ENCODE measurements at places on chromosomes 3 and 15. TPM values are rescaled to one million over a fixed set of nuclear protein-coding genes. Genes with fewer than 3 reads are reported as not detected.
A peak's percentile ranks its signal among the peaks of the same experiment; 100 is the strongest.

- no peak for DNase-seq
These were observed 40.0 kb downstream of the USP3 start for GRCh38 chr15:63544258-63545026.

GRCh38 chr15:60134609-60135008 lies 130.5 kb downstream of the FOXB1 start:
- DNase-seq, result no peak

DNA sequence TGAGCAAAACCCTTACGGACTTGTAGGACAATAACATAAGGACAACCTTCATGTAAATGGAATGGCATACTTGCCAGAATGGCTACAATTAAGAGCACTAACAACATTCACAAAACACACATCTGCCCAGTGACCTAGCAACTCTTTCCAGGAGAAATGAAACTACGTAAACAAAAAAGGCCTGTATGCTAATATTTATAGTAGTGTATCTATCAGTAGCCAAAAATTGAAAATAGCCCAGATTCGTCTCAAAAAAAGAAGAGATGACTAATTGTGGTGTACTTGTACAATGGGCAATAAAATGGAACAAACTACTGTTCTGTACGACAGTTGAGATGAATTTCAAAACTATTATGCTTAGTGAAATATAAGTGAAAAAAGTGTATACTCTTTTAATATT lies 38.4 kb downstream of the CMC1 start:
- DNase-seq, result no peak

DNA sequence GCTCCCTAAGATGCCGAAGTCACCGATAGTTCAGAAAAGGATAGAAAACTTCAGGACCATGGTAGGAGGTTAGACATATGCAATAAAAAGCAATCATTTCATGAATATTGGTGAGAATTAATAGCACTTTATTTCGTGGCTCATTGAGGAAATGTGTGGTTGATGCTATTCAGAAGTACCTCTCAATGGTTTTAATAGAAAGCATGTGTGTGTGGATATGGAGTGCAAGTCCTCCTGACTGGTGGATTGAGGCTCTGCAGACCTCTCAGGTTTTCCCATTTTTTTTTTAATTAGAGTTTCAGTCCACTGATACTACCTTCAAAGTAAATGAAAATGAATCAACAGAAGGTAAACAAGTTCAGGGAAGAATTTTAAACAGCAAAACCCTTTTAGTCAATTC lies 384.3 kb upstream of the RARB start:
- no peak for DNase-seq

- DNase-seq, result no peak
These were observed 94.8 kb upstream of the FEZF2 start for GRCh38 chr3:62467966-62468722.

DNA sequence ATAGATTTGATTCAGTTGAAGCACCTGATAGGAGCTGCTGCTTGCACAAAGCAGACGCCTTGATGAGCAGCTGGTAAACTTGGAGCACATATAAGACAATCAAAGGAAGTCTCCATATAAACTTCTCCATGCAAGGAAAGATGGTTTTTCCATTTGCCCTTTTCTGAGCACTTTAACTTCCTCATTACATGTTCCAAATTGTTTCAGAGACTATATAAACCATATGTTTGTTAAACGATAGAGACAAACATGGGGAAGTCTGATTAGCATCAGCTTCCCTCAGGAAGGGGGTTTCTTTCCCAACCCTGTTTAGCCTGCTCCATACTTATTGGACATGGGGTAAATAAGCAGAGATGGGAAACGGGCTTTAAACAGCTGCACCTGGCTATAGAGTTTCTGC lies 88.0 kb downstream of the DHX36 start:
- no peak for DNase-seq

GRCh38 chr15:65832549-65833364 lies 36.5 kb upstream of the RAB11A start:
- DNase-seq, result peak; percentile 97

DNA sequence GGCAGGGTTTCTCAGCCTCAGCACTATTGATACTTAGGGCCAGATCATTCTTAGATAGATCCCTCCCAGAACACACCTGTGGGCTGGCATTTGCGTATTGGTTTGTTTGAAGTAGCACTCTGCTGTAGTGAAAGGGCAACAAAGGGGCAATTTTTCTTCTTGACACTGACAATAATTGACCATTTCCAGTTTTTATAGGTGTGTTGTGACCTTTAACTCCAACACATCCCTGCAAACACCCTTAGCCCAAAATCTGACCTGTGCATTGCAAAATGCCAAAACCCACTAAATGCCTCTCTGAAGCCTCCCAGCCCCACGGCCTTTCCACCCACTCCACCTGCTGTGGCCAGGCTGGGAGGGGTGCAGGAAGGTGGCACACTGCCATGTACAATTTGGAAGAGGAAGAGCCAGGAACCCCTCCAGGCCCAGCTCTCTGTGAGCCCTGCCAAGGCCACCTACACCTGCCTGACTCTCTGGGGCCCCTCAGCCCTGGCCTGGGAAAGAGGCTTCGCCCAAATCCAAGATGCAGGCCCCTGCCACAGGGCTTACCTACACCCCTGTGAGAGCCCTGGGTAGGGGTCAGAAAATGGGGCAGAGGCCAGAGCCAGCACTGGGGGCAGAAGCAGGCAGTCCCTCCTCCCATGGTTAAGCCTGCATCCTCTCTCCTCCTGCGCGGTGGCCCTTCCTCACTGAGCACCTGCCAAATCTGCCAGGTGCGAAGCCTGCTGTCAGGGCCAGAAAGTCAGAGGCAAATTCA lies 9.6 kb upstream of the CYP11A1 start:
- DNase-seq, result no peak

DNA sequence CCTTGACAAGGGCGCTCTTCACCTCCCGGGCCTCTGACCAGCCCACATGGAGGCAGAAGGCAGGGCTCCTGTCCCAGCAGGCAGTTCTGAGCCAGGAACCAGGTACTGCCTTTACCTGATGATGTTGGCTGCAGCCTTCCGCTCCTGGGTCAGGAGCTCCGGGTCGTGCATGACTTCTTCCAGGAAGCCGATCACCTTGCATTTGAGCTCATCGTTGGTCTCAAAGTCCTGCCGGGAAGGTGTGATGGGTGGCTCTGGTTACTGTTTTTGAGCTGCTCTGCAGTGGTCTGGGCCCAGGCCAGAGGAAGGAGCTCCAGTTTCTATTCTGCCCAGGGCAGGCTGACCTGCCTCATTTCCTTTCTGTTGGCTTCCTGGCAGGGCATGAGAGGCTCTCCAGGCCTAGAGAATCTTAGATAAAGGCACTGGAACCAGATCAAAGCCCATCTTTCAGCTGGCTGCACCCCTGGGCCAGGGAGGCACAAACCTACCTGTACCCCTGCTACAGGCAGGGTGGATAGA lies 53.2 kb upstream of the CTSH start:
- no peak for DNase-seq

The ZNF35 gene
- 7.9 TPM for total RNA-seq

The CD200 gene
- total RNA-seq, result 12.1 TPM

The LRRN1 gene
- total RNA-seq, result not detected

The TEX9 gene
- 1.5 TPM for total RNA-seq
